ENCODE measurements at places on chromosomes 6 and 20. TPM values are rescaled to one million over a fixed set of nuclear protein-coding genes. Genes with fewer than 3 reads are reported as not detected.

SGK2 gene
- 8.6 TPM for polyA plus RNA-seq

- no peak for DNase-seq
Observed at GRCh38 chr6:37238381-37238780, 19.2 kb upstream of the TBC1D22B start.

DNA sequence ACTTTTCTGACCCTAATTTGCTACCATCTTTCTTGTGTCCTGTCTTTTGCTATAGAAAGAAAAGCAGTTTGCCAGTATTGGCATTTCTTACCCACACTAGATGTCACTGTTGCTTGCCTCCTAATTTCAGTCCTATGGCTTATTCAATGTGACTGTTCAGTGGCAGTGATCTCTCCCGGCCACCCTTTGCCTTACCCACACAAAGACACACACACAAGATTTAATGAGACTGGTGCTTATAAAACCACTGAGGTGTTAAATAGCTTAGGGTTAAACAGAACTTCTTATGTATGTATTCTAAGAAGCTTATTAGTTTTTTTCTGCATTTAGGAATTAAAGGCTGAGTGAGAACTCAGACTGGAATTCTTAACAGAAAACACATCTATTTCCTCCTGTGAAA lies 233.6 kb upstream of the ASCC3 start:
- DNase-seq: peak; percentile 22

DNA sequence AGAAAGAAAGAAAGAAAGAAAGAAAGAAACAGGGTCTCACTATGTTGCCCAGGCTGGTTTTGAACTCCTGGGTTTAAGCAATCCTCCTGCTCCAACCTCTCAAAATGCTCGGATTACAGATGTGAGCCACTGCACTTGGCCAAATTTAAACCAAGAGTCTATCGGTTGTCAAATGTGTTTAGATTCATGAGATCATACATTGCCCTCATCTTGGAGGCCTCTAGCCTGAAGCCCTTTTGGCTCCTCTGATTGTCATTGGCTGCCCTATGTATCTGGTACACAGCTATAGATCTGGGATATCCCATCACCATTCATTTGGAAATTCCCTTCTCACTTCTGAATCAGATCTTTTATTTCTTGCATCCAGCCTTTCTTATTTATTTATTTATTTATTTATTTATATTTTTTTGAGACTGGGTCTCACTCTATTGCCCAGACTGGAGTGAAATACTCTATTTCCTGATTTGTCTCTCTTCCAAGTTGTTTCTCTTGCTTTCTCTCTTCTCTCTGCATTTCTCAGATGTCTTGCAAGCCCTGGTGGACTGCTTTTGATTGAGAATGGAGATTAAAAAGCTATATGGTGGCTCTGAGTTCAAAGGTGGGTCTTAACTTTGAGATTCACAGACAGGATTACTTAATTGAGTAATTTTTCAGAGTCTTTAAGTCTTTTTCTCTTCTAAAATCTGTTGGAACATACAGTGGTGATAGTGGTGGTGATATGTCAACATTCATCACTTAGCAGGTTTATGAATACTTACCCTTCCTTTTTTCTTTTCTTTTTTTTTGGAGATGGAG lies 121.9 kb downstream of the GJA1 start:
- DNase-seq: no peak

GRCh38 chr20:32337937-32338661 lies 20.0 kb upstream of the ASXL1 start:
- DNase-seq: no peak

DNA sequence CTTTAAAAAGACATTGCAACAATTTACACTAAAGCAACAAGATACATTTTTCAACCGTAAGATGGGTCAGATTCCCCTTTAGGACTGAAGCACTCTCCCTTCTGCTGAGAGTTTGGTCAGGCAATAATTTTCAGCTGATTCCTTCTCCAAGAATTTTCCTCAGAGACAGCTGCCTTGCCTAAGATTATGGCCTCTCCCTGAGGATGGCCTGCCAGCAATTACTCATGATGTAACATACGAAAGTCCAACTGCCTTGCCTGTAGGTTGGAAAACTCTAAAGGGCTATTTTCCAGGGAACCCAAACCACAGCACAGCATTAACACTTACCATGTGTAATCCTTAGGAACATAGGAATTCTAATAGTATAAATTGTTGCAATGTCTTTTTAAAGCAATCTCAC lies 229.1 kb upstream of the FLRT3 start:
- no peak for DNase-seq

Measured in right lung (tissue), 10 donors.